Eye (tissue), 1 donor: ENCODE measurements at places on chromosomes 6 and 20.

DNA sequence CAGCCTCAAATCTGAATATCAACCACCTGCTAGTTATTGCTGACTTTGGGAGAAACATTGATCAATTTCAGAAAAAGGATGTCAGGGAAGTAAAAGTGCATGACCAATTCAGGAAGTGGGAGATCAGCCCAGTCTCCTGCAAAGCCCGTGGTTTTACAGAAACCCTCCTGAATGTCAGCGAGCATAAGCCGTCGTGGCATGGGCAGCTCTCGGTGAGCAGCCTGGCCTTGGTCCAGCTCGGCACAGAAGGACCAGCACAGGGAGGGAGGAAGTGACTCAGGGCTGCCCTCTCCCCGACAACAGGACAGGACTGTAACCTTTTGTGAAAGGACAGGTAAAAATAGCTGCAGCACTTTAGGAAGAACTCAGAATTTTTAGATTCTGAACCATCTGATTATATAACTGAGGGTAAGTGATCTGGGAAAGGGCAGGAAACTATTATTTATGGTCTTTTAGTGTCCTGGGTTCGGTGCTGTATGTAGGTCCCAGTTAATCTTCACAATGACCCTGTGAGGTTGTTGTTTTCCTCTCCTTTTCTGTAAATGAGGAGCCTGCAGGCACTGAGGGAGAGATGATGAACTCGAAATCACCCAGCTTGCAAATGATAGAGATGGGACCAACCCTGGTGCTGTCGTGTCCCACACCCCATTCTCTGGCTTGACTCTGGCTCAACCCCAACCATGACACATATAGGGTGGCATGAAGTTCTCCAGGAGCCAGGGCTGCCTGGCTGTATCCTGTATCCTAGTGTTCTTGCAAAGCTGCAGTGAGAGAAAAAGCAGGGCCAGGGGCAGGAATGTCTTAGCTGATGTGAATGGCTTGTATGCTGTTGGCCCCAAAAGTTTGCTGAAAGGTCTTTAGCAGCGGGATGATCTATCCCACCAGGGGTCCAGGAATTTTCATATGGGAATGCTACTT lies 37.6 kb downstream of the NRN1 start:
- no peak for DNase-seq

GRCh38 chr20:10306440-10307358 lies 88.1 kb downstream of the SNAP25 start:
- DNase-seq, result peak; percentile 13

GRCh38 chr6:9540534-9541126 lies 874.2 kb downstream of the TFAP2A start:
- peak; percentile 81 for DNase-seq

DNA sequence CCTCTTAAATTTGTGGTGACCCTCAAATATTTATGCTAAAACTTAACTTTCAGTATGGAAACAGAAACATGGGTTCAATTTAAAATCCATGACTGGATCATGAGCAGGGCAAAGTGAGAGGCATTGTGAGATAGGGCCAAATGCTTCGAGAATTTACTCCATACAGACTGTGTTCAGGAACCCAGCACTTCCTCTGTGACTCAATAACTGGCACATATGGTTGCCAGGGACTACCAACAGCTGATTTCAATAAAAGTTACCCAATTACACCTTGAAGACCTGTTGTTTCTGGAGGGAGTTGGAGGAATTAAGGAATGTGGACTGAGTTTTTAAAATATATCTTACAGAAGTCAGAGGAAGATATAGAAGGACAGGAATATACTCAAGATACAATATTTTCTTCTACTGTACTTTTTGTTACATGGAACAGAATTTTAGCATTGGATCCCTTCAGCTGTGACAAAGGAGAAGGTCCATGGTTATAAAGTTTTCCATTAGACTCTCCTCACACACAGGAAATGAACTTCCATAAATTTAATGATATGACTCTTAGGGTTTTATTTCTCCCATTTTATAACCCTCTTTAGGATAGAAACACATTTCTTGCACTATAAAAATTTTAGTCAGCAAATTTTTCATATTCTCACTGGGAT lies 258.5 kb downstream of the KHDC1L start:
- DNase-seq, result no peak

DNA sequence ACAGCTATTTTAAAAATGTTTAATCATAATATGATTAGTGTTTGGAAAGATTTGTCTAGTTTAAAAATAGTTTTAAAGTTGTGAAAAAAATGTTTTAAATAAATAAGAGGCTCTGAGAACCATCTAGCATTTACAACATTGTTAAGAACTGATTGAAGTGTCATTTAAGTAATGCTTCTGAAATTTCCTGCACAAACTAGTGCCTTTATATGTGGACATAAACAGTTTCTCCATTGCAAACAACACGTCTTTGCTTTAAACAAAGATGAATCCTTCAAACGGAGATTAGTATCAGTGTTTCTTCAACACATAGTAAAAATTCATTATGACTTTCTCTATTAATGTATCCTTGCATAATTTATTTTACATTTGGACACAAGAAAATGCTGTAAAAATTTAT lies 45.9 kb upstream of the ID4 start:
- no peak for DNase-seq
